ENCODE measurements at places on chromosomes 16 and 17.
A peak's percentile ranks its signal among the peaks of the same experiment; 100 is the strongest.

DNA sequence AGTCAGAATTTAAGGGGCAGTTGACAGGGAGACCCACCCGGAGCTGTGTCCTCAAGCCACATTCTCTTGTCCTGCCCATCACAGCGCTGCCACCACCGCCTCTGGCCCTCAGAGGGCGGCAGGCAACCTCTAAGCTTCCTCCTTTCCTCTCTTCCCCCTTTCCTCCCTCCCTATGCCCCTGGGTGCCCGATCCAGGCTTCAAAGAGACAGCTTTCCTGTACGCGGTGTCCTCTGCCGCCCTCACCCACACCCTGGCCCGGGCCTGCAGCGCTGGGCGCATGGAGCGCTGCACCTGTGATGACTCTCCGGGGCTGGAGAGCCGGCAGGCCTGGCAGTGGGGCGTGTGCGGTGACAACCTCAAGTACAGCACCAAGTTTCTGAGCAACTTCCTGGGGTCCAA is 23.5 kb downstream of the WNT9B start:
- DNase-seq: no peak

DNA sequence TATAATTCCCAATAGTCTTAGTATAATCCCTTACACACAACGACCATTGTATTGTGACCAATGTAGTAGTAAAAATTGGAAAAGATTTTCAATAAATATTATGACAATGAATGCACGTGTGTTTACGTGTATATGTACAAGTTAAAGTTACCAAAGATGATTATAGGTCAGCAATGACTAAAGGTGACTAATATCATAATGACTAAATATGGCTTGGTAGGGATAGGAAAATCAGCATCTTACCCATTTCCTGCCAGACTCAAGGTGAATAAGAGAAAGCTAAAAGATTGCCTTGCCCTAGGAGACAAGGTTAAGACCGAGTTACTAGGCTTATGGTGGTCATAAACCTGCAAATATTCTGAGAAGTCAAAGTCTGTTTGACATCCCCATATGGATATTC is 34.4 kb downstream of the CPD start:
- no peak for DNase-seq

GRCh38 chr17:34886831-34887230 is 74.4 kb downstream of the CCT6B start:
- DNase-seq: no peak

DNA sequence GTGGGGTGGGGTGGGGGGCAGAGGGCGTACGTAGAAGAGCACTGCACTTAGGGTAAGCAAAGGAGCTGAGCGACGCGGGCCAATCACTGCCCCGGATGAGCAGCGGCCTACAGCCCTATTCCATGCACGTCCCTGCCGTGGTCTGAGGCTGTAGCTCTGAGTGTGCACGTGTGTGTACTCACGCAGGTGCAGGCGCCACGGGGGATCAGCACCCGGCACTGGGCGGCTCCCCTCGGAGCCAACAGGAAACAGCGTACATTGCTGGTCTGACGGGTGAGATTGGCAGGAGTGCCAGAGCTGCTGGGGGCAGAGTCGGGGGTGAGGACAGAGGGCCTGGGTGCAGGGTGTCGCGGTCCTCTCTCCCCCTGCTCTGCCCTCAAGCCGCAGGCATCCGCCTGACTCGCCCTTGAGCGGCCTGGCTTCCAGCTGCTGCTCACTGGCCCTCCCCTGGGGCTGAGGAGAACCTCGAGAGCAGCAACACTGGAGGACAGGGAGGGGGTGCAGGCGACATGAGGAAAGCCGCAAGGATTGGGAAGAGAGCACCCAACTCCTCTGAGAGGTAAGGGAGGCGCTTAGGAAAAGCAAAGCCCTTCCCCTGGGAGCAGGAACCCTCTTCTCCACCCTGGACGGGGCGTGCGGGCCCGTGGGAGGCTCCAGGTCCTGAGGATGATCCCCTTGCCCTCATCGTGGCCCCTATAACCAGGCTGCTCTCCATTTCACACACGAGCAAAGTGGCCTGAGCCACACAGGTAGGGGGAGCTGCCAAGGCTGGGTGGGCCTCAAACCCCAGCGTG is 57.8 kb downstream of the ENGASE start:
- no peak for DNase-seq

- no peak for DNase-seq
Measured at GRCh38 chr16:27228045-27228444, 24.7 kb downstream of the KDM8 start.

GRCh38 chr16:8848939-8849391 is 19.8 kb downstream of the CARHSP1 start:
- DNase-seq: no peak

DNA sequence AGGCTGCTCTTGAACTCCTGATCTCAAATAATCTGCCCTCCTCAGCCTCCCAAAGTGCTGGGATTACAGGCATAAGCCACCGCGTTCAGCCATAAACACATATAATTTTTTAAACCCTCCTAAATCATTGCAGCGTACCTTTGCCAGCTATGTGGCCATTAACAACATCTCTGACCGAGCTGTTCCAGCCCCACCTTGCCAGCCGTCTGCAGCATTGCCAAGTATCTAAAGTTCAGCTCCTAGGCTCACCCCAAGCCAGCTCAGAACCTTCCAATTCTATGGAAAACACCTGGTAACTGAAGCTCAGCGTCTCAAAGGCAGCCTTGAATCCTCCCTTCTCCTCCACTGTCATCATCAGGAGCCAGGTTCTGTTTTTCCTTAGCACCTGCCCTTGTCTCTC is 5.1 kb upstream of the MEIOB start:
- no peak for DNase-seq

- peak; percentile 23 for DNase-seq
Measured at GRCh38 chr17:43360376-43360738, 38.4 kb upstream of the ARL4D start.

- no peak for DNase-seq
Measured at GRCh38 chr17:34370376-34370996, 7.5 kb upstream of the CCL1 start.

DNA sequence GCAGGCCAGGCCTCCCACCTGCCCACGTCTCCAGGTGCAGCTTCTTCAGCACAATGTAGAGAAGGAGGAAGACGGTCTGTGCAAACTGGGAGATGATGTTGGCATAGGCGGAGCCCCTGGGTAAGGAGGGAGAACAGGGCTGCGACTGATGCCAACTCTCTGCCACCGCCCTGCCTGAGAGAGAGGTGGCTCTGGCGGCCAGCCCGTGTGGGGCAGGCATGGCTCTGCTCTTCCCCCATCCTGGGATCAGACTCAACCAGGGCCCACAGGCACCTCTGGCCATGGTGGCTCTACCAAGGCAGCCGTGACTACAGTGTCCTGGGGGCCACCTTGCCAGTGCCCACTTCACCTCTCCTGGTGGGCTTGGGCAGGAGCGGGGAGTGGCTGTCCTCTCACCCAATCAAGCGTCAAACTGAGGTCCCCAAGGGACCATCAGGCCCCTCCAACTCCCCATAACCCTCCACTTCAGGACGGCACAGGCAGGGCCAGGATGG is 8.6 kb downstream of the SLC47A2 start:
- no peak for DNase-seq

GRCh38 chr17:40348562-40349476 is 15.7 kb downstream of the GJD3 start:
- peak; percentile 51 for DNase-seq

DNA sequence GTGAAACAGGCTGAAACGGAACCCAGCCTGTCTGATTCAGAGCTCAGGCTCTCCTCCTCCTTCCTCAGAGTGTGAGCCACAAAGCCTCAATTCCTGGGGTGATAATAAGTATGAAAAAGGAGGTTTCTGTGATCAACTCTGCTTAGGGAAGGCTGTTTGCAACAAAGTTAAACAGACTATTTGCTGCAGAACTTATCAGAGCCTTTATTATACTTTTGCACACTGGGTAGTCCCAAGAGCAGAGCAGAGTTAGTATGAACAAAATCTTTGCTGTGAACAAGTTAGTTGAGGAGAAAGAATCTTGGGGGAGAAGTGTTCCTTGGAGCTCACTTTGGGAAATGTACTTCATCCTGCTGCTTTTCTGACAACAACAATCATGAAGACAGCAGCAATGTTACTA is 67.4 kb downstream of the MRM1 start:
- no peak for DNase-seq

GRCh38 chr17:21146362-21147015 is 19.7 kb downstream of the DHRS7B start:
- no peak for DNase-seq

- no peak for DNase-seq
Measured at GRCh38 chr16:58264961-58265479, 29.8 kb downstream of the PRSS54 start.

DNA sequence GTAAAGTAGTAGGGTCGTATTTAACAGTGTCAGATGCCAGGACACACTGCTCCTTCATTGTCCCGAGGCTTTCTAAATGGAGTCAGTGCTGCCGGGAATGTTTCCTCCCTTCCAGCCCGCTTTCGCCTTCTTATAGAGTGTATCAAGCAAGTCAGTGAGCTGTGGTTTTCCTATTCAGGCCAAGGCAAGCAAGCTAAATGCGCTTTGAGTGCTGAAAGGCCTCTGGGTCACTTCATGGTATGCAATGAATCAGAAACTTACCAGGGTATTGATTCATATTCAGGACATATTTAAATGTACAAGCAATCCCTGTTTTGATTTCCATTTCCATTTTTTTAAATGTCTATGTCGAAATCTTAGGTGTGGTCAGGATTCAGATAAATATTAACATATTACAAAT is 327.9 kb upstream of the SOX9 start:
- no peak for DNase-seq

DNA sequence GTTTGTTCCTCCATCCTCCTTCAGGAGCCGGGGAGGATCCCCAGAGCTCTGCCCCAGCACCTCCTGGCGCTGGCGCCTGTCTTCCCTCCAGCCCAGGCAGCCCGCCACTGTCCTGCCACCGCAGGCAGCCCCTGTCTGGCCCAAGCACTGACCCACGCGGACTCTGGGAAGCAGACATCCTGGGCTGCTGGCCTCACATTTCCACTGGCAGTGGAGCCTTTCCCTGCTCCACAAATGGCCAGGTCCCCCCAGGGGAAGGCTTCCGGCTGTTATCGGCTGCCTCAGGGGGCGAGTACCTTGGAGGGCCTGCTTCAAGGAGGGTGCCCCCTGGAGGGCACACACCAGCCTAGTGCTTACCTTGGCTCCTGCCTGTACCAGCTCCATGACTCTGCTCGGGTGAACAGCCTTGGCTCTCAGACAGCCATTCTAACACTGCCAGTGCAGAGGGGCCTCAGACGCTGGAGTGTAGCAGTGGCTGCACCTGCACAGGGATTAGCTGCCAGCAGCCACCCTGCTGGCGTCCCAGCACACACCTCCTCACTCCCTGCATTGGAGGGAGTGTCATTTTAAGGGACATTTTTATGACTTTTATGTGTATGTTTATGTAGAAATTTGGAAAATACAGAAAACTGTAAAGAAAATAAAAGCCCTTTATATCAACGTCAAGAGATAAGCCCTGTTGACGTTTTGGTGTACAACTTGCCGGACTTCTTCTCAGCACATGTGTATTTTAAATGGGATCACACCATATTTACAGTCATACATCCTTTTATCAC is 21.0 kb downstream of the ACE start:
- DNase-seq: peak; percentile 77

- no peak for DNase-seq
Measured at GRCh38 chr16:2081201-2082084, 33.7 kb downstream of the TSC2 start.

- no peak for DNase-seq
Measured at GRCh38 chr17:9229160-9229825, 208.0 kb downstream of the NTN1 start.

- no peak for DNase-seq
Measured at GRCh38 chr17:50150354-50151040, at the start of gene PPP1R9B. TSS of gene PPP1R9B (minus strand) at chr17:50150677. CDS start at chr17:50150513, 164 bp downstream.

- peak; percentile 73 for DNase-seq
Measured at GRCh38 chr16:85348911-85349334, 236.7 kb upstream of the CIBAR2 start.

DNA sequence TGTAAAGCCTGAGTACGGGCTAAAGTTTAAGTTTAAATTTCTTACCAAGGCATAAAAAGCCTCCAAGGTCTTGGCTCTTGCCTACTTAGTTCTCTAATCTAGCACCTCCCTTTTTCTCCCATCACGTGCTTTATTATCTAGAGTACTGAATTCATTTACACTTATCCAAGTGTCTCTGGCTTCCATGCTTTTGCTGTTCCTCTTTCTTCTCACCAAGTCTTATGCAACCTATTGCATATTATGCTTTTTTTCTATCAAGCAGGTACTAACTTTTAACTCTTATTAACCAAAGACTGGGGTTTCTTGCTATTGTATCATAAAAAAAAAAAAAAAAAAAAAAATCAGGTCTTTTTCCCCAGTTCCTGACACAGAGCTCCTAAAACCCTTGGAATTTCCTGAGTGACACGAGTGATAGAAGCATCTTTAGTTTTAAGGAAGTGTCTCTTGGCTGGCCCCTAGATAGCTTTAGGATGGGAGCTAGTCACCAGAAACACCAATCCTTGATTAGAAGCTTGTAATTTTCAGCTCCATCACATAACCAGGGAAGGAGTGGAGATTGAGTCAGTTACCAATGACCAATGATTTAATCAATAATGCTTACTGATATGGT is 44.9 kb downstream of the SSH2 start:
- no peak for DNase-seq

DNA sequence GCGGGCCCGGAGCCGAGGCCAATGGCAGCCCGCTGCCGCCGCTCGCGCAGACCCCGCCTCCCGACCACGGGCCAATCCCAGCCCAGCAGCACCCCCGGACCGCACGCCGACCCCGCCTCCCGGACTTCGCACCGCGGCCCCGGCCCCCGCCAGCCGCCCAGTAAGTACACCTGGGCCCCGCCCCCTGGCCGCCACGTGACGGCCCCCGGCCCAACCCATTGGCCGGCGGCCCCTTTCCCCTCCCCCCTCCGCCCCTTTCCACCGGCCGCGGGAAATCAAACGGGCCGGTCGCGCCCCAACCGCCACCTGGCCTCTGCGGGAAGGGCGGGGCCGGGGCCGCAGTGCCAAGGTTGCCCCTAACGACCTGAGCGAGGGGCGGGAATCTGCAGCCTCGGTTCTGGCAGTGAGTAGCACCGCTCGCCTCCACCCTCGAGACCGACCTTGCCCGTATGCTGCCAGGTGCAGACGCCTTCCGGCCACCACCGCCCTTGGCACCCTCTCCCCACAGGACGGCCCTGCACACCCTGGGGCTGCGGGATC is at the start of gene YBX2:
TSS of gene YBX2 (minus strand) at position 26 of the 540 bp plus-strand sequence. CDS start 139 bp downstream, outside the sequence.
- DNase-seq: peak; percentile 59

DNA sequence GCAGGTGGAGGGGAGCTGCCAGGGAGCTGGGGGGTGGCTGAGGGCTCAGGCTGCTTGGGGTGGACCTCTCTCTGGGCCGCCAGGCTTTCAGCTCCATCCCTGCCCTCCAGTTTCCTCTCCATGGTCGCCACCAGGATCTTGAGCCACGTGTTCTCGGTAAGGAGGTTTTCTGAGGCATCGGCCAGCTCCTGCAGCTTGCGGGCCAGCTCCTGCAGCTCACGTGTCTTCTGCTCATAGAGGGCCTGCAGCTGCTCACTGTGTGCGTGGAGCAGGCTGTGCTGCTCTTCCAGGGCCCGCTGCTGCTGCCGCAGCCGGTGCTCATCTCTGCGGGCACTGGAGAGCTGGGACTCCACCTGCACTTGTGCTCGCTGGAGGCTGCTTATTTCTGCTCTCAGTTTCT is 11.0 kb downstream of the SNN start:
- no peak for DNase-seq

GRCh38 chr16:55328611-55329569 is 4.9 kb downstream of the IRX6 start:
- no peak for DNase-seq

GRCh38 chr17:32520104-32520701 is 33.4 kb downstream of the CDK5R1 start:
- peak; percentile 35 for DNase-seq

- no peak for DNase-seq
Measured at GRCh38 chr17:47072886-47073285, 93.8 kb upstream of the RPRML start.

All from NCI-H2171 (cell line).